GM19239 (cell line): ENCODE measurements at places on chromosomes 11 and 22.

- no peak for DNase-seq
These were observed 90.4 kb downstream of the ARHGAP20 start for GRCh38 chr11:110621826-110622225.

- DNase-seq, result no peak
These were observed 9.8 kb downstream of the RPL27A start for GRCh38 chr11:8692417-8692816.

DNA sequence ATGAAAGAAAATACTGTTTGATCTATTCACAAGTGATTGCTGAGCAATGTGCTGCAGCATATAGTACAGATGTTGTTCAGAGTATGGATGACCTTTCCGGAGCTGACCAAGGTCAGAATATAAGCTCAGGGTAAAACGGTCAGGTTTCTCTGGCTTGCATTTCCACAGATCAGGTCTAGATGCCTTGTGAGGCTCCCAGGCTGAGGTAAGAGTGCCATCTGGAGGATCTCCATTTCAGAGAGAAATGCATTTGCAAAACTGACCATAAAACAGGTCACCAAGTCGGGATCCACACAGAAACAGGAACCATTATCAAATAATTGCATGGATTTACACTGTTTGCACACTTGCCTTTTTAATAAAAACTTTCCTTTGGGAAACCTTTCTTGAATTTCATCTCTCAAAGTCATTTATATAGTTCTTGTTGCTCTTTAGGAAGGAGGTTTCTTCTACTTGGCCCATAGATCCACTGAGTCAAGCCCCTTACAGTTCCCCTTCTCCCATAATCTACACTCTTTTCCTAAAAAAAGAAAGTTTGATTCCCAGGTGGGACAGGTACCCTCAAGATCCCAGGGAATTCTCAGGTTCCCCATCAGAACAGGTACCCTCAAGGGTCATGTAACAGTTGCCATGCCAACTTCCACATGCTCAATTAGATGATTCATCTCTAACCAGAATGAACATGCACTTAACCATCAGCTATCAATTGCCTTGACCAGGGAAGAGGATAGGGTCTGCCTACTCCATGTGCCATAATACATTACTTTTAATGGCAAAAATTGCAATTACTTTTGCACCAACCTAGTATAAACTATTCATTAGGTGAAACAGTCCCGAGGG, 25.0 kb upstream of the TMPRSS5 start:
- DNase-seq, result no peak

- no peak for DNase-seq
These were observed 19.5 kb upstream of the OR5B21 start for GRCh38 chr11:58527429-58527828.

DNA sequence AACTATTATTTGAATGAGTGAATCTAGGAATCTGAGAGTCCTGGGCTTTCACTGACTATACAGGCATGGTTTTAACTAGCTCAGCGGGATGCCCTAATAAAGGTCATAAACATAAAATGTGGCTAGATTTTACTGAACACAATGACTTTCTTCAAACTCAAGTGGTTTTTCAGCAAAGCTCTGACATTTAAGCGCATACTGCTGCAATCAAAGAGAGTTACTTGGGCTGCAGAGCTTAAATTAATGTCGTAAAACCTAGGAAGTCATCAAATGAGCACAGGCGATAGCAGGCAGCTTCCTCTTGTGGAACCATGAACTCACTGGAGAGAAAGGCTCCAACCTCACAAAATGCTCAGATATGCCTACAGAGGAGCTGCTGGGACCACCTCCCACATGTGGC, 6.7 kb downstream of the CSNK2A3 start:
- DNase-seq, result no peak

DNA sequence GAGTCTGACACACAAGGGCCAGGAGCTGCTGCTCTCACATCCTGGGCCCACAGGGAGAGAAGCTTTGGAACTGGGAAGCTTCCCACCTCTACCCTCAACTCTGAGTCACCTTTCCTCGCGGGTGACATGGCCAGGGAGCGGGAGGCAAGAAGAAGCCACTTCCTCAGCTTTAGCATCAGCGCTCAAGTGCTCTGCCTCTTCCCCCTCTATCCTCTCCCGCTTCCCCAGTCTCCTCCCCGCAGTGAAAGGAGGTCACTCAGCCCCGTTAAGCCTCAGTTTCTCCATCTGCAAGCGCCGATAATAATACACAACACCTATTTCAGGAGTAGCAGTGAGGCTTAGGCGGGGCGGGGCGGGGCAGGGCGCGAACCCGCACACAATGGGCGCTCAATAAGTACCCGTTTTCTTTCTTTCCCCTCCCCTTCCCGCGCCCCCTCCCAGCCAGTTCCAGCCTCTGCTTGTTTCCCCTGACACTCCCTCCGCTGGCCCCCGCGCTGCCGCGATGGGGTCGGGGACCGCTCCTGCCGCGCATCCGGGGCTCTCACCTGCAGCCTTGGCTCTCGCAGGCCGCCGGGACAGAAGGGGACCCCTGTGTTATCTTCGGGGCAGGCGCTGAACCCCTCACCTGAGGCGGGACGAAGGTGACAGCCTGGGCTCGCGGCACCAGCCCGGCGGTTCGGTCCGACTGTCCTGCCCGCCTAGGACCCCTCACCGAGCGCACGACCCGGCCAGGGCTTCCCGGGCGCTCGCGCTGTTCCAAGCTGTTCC, 892 bp downstream of the GDPD5 start:
- DNase-seq, result no peak

DNA sequence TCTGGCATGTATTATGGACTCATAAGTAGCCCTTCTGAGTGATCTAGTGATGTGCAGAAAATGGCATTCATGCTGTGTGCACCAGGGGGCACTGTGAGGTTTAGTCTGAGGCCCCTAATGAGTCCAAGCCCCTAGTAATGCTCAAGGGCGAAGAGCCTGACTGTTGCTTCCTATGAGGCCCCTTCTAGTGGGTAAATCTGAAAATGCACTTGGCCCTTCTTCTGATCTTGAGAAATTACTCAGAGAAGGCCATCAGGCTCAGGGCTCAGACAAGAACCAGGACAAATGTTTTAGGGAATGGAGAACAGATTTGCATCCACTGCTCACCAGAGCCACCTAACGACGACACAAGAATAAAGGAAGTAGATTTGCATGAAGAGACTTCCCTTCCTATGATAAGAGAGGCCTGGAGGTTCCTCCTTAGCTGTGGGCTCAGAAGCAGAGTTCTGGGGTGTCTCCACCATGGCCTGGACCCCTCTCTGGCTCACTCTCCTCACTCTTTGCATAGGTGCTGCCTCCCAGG, 75.8 kb downstream of the GGTLC2 start:
- peak; percentile 45 for DNase-seq

DNA sequence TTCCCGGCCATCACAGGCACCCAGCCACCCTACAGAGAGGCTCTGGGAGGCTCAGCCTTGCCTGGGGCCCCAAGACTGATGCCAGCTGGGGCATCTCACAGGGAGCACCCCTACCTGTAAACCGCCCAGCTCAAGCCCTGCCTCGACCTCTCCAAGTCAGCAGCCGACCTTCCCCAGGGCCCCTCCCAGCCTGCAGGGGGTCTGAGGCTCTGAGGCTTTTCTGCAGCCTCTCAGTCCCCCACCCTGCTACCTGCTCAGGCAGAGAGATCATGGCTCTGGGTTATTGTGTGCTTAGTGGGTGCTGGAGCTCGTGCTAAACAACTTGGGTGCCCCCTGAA, 23.1 kb upstream of the RTN4R start:
- no peak for DNase-seq

DNA sequence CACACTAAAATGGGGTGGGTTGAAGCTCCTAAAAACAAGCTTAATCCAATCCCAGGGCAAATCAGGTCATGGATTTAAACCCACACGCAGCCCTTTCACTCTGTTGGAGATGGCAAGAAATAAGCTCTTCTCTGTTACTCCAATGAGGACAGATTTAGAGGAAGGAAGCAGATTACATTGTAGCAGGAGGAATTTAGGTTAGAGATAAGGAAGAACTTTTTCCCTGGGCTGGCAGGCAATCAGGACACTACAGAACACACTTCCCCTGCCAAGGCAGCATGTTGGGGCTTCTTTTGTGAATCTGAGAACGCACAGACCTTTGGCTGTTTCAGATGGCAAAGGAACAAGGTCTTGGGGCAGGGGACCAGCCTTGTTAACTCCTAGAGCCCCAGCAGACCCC, 46.2 kb downstream of the C11orf58 start:
- no peak for DNase-seq

- DNase-seq, result peak; percentile 84
These were observed at the start of gene SPI1 for GRCh38 chr11:47378010-47378835. Gene SPI1, minus strand, starts transcription at chr11:47378547. Its CDS starts 194 bp downstream, at chr11:47378353.

DNA sequence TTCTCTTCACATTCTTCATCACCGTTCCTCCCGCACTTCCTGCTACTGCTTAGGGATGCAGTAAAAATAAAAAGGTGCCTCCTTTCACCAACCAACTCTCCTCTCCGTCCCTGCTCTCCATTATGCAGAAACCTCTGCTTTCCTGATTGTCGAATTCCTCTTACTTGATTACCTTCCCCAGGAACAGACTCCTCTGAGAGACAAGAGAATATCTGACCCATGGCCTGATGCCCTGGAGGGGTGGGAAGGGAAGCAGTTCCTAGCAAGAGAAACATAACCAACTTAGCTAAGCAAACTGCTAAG, 80.9 kb downstream of the TRIM29 start:
- no peak for DNase-seq

GRCh38 chr11:85086504-85087284, 540.5 kb downstream of the DLG2 start:
- no peak for DNase-seq

DNA sequence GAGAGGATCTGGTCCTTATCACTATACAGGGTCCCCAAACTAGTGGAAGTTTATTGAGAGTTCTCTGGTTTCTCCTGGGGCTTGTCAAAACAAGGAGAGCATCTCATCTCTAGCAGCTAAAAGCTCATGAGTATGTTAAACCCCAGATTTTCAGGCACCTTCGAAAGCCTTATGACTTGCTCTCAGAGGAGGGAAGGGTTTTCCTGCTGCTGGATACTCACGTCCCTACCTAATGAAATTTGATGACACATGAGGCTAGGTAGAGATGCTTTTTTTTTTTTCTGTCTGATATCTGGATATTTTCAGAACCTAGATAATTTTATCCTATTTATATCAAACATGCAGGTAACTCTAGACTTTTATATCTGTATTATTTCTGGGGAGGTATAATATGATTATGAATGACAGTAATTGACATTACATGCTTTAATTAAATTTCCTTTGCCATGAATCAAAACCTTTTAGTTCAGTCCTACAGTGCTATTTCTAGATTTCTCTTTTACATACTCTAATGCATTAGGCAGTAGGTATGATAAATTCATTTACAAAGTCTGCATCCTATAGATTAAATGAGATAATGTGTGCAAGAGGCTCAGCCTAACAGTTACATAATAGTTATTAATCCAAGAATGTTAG, 73.9 kb downstream of the PARVA start:
- no peak for DNase-seq

DNA sequence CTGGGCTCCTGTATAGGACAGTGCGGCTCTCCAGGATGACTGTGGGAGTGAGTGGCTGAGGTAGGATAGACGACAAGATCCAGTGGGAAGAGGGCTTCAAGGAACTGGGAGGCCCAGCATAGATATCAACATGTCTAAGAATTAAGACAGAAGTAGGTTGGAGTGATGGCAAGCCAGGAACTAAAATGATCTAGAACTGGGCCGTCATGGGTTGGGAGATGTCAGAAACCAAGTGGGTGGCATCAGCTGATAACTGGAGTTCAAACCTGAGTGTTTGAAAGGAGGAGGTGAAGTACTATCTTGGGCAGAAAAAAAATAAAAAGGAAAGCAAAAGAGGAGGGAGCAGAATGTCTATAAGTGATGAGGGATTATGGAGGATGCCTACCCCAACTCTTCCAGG, 7.1 kb upstream of the MEN1 start:
- no peak for DNase-seq

- no peak for DNase-seq
These were observed 243 bp upstream of the SYT9 start for GRCh38 chr11:7251487-7251835.
